ENCODE measurements at places on chromosomes 4 and X.

DNA sequence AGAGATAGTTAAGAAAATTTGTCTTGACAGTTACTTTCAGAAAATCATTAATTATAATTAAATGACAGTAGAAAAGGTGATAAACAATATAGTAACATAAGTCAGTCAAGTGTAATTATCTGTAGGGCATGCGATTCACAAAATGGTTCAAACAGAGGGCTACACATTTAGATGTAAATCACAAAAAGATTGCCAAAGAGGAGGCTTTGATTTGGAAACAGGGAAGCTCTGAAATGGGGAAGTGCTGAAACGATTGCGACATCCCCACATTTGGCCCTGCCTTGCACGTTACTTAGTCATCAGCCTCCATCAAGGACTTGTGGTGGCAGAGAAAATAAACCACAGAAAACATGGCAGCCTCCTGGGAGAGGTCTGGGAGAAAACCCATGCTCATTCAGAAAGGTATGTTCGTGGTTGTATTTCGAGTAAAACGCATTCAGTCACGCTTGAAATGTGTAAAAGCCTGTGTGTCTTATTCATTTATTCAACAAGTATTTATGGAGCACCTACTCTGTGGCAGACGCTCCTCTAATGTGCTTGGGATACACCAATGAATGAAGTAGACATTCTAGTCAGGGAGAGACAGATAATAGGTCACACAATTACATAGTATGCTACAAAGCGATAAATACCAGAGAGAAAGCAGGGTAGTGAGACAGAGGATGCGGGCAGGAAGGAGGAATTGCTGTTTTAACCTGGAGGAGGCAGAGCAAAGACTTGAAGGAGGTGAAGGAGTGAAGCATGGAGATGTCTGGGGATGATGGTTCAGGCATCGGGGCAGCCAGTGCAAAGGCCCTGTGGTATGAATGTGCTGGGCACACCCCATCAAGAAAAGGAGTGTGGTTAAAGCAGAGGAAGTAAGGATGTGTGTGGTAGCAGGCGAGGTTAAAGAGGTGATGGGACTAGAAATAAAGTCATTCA lies 7.8 kb downstream of the RBM47 start:
- no peak for DNase-seq

DNA sequence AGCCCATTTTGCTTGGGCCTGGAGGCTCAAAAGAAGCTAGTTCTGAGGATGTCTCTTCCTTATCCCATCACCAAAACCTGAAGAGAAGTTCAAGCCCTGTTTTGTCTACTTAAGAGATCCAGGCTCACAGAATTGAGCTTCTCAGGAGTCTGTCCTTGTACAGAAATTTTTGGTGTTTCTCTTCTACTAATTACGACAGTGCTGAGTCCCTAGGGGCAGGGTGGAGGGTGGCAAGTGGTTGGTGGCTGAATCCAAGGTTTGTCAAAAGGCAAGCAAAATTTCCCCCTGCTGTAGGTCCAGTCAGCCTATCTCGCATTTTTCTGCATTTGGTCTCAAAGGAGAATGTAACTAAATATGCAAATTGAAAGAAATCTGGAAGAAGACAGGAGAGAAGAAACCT lies 377.9 kb downstream of the SMARCA1 start:
- DNase-seq: no peak

DNA sequence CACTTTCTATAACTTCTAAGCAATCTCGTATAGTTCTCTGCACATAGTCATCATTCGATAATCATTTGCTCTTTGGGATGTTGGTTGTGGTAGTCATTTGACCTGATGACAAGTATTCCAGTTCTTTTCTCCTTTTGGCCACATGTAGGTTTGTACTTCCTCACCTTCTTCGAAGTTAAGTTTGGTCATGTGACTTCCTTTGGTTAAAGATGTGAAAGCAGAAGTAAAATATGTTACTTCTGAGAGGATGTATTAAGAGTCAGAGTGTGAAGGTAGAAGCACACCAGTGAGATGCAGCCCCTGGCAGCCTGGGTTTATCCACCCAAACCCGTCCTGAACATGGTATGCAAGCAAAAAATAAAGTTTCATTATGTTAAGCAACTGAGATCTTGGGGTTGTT lies 48.9 kb upstream of the ZNF518B start:
- DNase-seq: no peak

DNA sequence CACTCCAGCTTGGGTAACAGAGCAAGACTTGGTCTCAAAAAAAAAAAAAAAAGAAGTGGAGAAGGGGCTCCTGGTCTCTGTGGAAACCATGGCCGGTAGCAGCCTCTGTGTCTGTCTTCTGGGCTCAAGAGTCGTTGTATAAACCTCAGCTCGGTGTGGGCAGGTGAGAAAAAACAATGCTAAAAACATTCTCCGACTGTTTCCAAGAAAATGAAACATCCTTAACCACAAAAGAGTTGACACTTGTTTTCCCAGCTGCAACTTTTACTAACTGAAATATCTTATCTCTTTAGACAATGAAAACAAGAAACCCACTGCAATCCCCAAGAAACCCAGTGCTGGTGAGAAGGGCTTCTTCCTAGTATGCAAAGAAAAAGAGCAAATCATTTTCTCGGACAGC lies 26.2 kb downstream of the CD99 start:
- DNase-seq: no peak

GRCh38 chr4:1856071-1856942 lies at the start of gene LETM1:
Gene LETM1 (minus strand): TSS chr4:1856156. CDS start chr4:1855950, 206 bp downstream.
- DNase-seq: peak; percentile 88

GRCh38 chr4:152920768-152921167 lies 15.4 kb upstream of the FHDC1 start:
- DNase-seq: no peak

- DNase-seq: no peak
These were observed 1005.5 kb upstream of the INTU start for GRCh38 chr4:126627255-126627654.

DNA sequence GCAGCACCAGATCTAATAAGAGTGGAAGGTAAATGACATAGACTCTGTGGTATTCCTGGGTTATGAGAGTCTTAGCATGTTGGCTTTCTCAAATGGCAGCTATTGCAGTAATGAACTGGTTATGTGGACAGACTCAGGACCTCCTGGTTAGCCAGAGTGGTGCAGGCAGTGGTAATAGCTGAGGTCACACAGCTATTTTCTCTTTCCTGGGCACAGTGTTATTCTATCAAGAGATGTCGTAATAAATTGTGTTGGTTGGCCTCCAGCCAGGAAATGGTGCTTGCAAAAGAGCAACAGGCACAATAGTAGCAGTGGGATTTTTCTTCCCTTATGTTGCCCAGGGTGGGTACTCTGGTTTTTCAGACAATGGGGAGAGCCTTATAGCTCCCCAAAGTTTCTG lies 279.2 kb upstream of the FGF16 start:
- no peak for DNase-seq

DNA sequence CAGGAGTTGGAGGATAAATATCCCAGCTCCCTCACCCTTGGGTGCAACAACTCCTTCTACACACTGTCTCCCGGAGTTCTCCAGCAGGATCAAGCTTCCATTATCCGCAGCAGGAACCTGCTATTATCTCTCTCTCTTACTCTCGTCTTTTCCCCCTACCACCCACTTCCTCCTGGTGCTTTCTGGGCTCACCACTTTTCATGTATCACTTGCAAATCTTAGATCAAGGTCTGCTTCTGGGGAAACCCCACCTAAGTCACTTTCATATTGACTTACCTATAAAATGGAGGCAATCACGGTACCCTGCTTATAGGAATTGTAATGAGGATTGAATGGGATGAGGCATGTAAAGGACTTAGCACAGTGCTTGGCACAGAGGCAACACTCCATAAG lies 589.5 kb downstream of the BCOR start:
- no peak for DNase-seq

DNA sequence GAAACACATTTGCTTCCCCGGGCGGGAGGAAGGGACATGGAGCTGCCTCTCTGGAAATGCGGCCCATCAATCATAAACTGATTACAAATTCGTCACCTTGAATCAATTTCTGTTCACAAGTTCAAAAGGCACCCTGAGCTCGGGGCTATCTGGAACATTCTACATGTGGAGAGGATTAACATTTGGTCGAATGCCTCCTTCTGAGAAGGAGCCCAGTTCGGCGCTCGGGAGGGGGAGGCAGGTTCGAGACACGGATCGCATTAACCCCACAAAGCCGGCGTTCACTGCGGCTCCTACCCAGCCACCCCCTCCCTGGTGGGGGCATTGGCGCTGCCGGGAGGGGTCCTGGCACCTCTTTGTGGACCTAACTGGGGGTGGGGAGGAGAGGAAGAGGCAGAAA lies 108.0 kb downstream of the CPZ start:
- no peak for DNase-seq

DNA sequence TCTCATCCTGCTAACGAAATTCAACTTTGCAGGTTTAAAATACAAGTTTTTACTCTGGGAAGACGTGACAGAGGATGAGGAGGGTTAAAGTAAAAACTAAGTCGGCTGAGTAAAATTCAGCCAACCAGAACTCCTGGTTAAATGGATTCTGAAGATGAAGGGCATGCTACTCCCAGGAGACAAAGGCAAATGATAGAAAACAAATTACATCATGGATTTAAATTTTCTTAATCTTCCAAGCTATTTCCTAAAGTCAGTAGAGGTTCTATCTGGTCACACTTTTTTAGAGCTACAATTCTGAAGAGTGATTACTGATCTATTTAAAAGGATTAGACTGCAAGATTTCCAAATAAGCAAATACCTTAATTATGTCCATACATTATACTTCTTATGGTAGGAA lies 47.9 kb downstream of the ZNF827 start:
- DNase-seq: no peak

DNA sequence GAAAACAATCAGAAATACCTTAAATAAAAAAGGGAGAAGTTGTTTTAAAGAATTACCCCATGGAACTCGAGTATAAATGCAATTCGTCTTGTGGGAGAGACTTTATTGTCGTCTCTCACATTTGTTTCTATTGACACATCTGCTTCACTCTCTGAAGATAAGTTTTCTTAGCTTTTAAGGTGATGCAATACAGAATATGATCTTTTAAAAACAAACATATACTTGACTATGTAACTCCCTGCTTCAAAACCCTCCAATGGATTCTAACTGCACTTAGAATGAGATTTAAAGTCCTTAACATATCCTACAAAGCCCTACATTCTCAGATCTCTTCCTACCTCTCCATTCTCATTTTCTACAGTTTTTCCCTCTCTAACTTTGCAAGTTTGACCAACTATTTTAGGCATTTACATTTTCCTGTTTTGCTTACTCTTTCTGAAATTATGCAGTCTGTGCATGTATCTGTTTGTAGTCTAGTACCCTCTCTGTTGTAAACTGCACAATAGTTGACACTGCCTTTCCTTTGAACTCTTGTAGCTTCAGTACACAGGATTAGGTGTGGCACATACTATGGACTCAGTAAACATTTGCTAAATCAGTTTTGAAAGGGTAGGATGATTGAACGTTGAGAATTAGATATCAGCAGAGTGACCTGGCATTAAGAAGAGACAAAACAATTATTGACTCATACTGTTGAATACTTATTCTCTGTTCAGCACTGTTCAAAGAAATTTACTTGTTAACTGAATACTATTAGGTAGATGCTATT lies 59.8 kb downstream of the AGTR2 start:
- DNase-seq: no peak

DNA sequence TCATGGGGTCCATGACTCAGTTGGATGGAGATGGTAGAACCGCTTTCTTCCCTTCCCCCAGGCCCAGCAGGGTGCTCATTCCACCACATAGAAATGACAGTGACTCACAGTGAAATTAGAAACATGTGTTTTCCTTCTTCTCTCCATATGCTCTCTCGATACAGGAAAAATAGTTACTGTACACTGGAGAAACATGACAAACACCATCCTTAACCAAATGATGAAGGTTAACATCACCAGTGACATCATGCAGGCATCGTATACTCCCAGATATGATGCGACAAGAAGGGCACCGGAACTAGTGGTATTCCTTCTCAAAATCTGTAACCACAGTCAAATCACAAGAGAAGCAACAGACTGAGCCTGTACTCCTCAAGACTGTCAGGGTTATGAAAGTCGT lies 11.7 kb upstream of the RAB40A start:
- no peak for DNase-seq

- DNase-seq: no peak
These were observed 39.3 kb downstream of the GATB start for GRCh38 chr4:151721466-151721865.
